ENCODE measurements at places on chromosomes 5 and 9.

DNA sequence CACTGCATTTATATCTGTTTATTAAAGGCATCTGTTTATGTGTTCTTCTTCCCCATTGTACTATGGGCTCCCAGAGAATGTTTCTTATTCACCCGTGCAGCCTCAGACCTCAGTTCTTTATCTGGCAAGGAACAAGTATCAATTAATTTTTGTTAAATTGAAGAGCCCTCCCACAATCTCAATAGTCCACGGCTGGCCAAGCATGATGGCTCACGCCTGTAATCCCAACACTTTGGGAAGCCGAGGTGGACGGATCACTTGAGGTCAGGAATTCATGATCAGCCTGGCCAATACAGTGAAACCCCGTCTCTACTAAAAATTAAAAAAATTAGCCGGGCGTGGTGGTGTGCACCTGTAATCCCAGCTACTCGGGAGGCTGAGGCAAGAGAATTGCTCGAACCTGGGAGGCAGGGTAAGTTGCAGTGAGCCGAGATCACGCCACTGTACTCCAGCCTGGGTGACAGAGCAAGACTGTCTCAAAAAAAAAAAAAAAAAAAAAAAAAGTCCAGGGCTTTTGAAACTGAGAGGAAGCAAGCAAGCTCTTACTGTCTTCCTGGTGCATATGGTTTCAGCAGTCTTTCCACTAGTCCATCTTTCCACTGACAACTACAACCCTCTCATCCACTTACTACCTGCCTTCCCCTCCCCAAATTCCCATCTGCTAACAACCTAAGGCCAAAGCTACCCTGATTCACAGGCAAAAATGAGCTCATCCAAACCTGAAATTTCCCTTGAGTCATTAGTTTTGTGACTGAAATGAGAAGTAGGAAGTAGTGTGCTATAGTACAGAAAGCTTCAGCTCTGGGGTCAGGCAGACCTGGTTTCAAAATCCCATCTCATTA, 2.3 kb upstream of the HK3 start:
- H3K36me3 ChIP-seq = peaks cover 29% of the 10 kb centered on the region
- H3K27ac ChIP-seq = peak overlapping the region; percentile 75
- H3K4me1 ChIP-seq = peaks cover 38% of the 10 kb centered on the region
- DNase-seq = peak; percentile 10

DNA sequence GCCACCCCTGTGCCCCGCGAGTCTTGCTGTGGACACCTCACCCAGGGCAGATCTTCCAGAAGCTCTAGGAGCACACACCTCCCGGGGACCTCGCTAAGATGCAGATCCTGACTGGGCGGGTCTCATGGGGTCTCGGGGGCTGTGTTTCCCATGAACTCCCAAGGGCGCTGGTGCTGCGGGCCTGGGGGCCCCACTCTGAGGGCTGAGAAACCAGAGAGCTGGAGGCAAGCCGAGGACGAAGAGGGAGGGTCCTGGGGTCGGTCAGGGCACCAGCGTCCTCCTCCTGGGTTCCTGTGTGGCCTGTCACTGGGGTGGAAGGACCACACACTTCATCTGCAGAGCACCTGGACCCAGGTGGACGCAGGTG, 30.2 kb downstream of the SLC6A3 start:
- no peaks in the 10 kb centered on the region for H3K36me3 ChIP-seq
- H3K4me1 ChIP-seq = no peaks in the 10 kb centered on the region
- no peak overlapping the region for H3K4me3 ChIP-seq
- no peak overlapping the region for H3K27ac ChIP-seq

DNA sequence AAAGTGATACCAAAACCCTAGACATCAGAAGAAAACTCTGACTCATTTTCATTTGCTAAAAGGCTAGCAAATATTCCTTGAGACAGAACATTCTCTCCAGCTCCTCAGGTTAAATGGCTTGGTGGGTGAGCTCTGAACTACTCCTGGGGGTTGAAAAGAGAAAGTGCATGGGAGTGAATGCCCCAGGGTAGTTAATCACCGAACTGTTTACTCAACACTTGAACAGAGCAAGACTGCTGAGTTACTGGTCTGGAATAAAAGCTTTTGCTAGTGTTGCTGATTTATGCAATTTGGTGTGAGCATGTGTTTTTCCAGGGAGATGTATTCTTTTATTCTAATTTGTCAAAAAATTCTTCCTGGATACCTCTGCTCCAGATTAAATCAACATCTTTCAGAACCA, 88.3 kb upstream of the PRDM9 start:
- H3K27me3 ChIP-seq = no peaks in the 10 kb centered on the region
- no peak overlapping the region for H3K27ac ChIP-seq
- no peaks in the 10 kb centered on the region for H3K4me1 ChIP-seq
- H3K36me3 ChIP-seq = no peaks in the 10 kb centered on the region

DNA sequence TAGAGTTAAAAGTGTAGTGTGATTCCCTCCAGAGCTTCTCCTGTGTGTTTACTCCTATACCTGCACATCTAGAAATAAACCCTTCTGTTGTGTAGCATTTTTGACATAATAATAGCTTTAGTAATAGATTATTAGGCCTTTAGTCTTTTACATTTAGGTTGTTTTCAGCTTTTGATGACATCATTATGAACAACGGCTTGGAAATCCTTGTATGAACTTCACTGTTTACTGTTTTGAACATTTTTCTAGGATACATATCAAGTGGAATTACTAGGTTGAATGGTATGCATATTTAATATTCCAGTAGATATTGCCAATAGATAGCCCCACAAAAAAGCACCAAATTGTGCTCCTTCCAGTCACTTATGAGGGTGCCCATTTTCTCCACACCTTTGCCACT, 174.0 kb downstream of the ARHGAP26 start:
- H3K4me3 ChIP-seq = no peak overlapping the region
- DNase-seq = no peak
- H3K36me3 ChIP-seq = peaks cover 22% of the 10 kb centered on the region
- peaks cover 28% of the 10 kb centered on the region for H3K4me1 ChIP-seq

DNA sequence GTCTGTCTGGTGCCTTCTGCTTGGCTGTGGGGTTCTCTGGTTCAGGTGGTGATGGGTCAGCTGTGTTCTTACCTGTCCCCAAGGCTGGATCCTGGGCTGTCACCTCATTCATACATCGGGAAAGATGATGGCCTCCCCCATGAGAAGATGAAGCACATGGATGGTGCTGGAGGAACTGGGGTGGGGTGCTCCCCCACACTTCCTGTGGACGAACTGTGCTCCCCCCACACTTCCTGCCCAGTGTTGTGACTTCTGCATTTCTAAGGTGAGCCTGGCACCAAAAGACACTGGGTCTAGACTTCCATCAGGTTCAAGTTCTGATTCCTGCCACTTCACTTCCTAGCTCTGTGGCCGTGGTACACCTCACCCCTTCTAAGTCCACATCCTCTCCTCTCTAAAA, 4.3 kb upstream of the SURF6 start:
- H3K27me3 ChIP-seq = no peaks in the 10 kb centered on the region
- peaks cover 57% of the 10 kb centered on the region for H3K36me3 ChIP-seq
- peaks cover 28% of the 10 kb centered on the region for H3K4me1 ChIP-seq
- peak overlapping the region; percentile 82 for H3K27ac ChIP-seq
- DNase-seq = no peak

DNA sequence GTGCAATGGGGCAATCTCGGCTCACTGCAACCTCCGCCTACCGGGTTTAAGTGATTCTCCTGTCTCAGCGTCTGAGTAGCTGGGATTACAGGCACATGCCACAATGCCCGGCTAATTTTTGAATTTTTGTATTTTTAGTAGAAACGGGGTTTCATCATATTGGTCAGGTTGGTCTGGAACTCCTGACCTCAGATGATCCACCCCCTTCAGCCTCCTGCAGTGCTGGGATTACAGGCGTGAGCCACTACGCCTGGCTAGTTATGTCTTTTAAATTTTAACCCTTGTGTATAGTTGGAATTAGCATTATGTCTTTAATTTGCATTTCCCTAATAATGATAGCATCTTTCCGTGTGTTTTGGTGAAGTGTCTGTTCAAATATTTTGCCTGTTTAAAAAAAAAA, 11.5 kb downstream of the GPBP1 start:
- no peak for DNase-seq
- H3K27ac ChIP-seq = no peak overlapping the region
- H3K27me3 ChIP-seq = no peaks in the 10 kb centered on the region
- peaks cover 57% of the 10 kb centered on the region for H3K36me3 ChIP-seq
- no peak overlapping the region for H3K4me3 ChIP-seq
- peaks cover 75% of the 10 kb centered on the region for H3K4me1 ChIP-seq
